Activated naive CD4-positive, alpha-beta T cell treated with anti-CD3 and anti-CD28 coated beads, Interleukin-2, amount 10 ng/mL, durations not matched to agents 7 days and 5 days (primary cell): ENCODE measurements at places on chromosomes 16 and 17.

DNA sequence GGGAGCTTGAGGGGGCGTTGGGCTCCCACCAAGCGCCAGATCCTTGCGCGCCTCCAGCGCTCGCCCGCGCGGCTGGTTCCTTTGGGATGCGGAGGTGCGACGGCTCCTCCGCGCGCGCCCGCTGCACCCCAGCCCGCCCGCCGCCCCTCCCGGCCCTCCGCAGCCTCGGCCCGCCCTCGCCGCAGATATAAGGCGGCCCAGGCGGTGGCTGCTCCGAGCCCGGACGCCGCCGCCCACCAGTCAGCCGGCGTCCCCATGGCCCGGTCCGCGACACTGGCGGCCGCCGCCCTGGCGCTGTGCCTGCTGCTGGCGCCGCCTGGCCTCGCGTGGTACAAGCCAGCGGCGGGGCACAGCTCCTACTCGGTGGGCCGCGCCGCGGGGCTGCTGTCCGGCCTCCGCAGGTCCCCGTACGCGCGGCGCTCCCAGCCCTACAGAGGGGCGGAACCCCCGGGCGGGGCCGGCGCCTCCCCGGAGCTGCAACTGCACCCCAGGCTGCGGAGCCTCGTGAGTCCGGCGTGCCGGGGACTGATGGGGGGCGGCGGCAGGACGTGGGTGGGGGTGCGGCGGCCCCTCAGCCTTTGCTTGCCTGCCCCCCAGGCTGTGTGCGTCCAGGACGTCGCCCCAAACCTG lies at the start of gene NPB:
Gene NPB (plus strand): TSS at position 216 of the 630 bp plus-strand sequence. CDS start 40 bp downstream, at position 256.
- DNase-seq: peak; percentile 40

GRCh38 chr17:50149091-50149416 lies 1.4 kb downstream of the PPP1R9B start:
- no peak for DNase-seq

DNA sequence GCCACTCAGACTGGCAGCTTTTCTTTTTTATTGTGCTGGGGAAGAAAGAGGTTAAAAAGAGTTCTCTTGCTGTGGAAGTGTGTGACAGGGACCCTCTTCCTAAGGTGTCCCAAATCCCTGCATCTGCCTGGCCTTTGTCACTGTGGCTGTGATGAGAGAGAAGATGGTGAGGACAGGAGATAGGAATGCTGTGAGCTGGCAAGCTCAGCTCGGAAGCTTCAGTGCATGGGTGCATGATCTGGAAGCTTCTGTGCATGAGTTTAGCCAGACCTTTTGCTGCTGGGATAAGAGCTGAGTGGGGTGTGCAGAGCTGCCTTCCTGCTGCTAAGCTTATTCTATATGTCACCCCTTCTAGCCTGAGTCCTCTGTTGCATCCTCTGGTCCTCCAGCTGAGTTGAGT lies 103.3 kb upstream of the CACNG3 start:
- DNase-seq: no peak

DNA sequence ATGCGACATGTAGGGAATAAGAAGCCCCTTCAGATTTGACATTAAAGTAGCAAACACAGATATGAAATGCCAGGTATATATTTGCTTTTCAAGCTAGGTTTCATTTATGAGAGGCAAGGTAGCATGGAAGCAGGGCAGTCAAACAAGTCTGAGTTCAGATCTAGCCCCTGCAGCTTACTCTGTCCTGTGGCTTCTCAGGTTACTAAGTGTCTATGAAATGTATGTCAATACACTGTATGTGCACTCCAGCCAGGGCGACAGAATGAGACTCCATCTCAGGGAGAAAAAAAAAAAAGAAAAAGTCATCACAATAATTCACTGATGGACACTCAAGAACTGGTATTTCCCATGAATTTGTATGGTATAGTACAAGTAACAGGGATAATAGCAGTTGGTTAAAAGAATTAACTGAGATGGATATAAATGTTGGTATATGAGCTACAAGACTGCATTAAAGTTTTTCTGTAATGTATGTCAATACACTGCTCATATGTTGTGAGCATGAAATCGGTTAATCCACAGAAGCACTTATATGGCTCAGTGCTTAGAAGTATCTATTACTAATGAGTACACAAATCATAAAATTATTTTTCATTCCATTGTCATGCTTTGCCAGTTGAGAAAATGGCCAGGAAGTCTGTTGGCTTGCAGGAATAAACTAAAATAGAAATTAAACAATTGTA lies 2.9 kb upstream of the WSB1 start:
- DNase-seq: no peak

GRCh38 chr16:51719376-51719775 lies 568.3 kb upstream of the SALL1 start:
- DNase-seq: no peak

DNA sequence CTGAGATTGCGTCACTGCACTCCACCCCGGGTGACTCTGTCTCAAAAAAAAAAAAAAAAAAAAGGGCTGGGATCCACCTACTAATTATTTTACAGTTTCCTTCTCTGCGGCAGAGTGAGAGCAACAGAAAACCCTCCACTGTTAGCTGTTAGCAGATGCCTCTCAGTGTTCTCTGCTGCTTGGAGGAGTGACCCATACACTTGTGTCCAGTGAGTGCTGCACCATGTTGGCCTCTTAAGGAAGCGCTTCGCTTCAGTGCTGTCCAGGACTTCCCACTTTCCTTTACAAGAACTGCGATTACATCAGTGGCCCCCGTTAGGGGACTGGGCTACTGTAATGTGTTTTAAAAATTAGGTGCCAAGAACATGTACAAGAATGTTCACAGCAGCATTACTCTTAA lies 18.4 kb upstream of the CLEC18B start:
- DNase-seq: no peak

GRCh38 chr17:79372470-79373238 lies 238.2 kb downstream of the RBFOX3 start:
- DNase-seq: no peak

DNA sequence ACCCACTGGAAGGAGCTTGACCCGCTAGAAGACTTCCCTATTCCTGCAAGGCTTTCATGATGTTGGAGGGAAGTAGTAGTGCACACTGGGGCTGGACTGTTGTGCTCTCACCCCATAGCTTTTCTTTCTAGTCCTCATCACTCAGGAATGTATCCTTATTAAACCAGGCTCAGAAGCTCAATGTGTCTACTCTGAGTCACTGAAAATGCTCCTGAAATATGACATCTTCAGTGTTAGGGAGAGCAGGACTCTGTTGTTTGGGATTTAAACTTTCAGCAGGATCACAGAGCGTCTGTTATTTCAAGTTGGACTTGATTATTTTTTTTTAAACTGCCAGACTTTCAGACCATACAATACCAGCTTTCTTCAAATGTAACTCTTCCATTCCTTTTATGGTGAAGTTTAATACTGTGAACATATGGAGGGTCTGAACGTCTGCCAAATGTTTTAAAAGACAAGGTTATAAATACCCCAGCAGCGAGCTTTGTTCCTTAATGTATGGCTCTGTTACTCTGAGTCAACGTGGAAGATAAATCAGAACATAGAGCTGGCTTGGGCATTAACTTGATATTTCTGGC lies 257.5 kb downstream of the CDH11 start:
- no peak for DNase-seq

GRCh38 chr17:17809531-17810083 lies 27.2 kb downstream of the SREBF1 start:
- no peak for DNase-seq

GRCh38 chr17:40363111-40363827 lies 1.3 kb downstream of the GJD3 start:
- peak; percentile 55 for DNase-seq

GRCh38 chr17:81471818-81472456 lies 40.7 kb downstream of the ACTG1 start:
- DNase-seq: peak; percentile 47

- DNase-seq: no peak
These were observed 40.8 kb upstream of the MYLK3 start for GRCh38 chr16:46788891-46789474.

DNA sequence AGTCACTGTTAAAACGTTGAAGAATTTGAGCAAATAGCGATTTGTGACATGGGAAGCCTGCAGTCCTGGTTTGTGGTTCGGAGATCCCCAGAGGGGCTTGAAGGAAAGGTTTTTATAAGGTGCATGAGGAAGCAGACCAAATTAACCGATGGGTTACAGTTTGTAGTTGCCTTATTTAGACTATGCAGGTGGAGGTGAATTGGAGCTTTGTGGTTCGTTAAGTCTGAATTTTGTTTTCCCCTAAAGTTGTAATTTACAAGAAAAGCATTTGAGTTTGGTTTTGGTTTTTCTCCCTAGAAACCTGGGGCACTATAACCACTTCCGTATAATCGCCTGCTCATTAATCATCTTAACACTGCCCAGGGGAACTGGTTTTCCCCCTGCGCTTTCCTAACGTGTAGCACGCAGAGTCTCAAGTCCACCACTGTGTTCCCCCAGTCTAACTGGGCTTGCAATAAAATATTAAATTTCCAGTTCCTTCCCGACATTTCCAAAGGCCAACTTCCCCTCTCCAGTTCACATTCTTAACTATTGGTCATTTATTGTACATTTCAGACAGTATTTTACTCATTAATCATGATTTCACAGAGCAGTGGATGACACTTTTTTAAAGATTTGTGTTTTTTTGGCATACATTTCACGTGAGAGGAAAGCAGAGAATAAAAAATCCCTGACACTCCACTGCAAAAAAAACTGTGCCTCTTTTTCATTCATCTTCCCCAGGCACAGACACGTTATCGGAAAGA lies 932 bp downstream of the ZNF267 start:
- peak; percentile 45 for DNase-seq

GRCh38 chr16:27236635-27237218 lies 31.8 kb downstream of the NSMCE1 start:
- no peak for DNase-seq

- DNase-seq: no peak
These were observed 41.4 kb downstream of the DDX19A start for GRCh38 chr16:70388006-70388680.

- peak; percentile 80 for DNase-seq
These were observed 558 bp downstream of the SOX15 start for GRCh38 chr17:7589204-7589868.

DNA sequence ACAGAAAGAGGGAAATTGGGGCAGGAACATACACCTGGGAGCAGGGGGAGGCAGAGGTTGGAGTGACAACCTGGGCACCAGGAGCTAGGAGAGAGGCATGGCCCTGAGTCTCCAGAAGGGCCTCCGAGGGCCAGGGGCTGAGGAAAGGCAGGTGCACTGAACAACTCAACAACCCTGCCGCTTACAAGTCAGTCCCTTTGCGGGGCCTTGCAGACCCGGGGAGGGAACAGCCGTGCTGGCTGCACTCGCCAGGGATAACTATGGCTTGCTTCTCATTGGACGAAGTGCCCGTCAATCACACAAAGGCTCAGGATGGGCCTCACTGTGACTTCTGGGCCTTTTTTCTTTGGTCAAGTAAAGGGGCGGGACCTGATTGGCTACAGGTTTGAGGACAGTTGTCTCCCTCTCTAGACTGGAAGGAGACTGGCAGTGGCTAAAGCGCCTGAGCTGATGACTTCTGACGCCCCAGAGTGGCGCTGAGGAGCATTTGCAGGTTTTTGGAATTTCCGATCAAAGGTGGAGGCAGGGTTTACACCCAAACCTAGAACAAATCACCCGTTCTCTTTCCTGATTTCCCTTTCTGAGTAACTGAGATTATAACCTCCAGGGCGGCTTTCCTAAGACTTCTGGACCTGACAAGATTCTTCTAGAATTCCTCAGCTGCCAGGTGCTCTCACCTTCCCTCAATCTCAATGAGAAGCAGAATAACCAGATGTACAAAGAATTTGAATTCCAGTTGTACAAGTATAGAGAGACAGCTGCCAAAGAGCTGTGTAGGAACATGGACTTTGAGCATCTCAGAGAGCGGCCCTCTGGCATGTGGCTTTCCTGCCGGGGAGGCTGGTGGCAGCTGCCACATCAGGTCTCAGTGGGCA lies 27.6 kb upstream of the ST6GALNAC2 start:
- no peak for DNase-seq

DNA sequence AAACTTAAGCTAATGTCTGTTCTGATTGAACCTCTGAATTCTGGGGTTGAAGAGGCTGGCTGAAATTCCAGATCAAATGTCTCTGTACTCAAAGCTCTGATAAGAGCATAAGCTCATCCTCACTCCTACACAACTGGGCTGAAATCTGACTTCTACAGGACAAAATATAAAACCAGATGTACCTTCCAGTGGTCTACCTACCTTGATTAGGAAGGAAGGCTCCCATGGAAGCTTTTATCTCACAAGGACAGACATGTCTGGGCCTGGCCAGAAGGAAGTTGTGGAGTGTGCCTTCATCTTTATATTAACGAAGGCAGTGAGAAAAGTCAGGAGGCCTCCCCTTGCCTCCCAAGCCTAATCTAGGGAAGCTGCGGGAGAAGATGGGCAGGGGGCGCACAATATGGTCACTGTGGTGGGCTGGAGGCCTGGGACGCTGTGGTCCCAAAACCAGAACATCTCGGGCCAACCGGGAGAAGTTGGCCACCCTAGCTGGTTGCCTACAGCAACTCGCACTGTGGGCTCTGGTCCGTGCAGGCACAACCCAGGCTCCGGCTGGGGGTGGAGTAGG lies 55.6 kb upstream of the LRRC37A3 start:
- no peak for DNase-seq

- no peak for DNase-seq
These were observed 2.0 kb downstream of the CDH3 start for GRCh38 chr16:68646953-68647659.

GRCh38 chr16:47905771-47906170 lies 250.0 kb downstream of the ABCC12 start:
- DNase-seq: no peak

DNA sequence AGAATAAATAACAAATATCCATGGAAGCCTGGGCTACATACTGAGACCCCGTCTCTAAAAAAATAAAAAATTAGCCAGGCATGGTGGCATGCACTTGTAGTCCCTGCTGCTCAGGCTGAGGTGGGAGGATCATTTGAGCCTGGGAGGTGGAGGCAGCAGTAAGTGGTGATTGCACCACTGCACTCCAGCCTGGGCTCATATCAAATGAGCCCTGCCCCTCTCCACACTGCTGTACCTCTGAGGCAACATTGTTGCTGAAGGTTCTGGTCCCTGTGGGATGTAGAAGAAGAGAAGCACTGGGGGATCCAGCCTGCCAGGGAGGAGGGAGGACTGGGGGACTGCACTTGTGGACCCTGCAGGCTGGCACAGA lies 11.4 kb upstream of the ARHGAP23 start:
- DNase-seq: no peak

GRCh38 chr16:72837846-72838585 lies 209.9 kb downstream of the ZFHX3 start:
- no peak for DNase-seq

DNA sequence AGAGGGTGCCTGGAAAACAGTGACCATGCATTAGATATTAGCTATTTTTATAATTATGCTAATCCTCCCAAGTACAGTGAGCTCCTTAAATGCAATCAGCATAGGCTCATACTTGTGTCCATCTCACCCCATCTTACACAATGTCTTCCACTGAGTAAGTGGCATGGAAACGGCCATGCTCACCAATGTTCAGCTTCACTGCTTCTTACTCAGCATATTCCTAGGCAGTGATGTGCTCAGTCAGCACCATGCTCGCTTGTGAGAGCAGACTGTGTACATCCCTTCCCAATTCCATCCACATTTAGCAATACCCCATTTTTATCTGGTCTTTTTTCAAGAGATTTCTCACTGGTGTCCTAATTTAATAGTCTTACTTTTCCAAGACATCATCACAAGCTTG lies 454.8 kb upstream of the SOX9 start:
- DNase-seq: no peak
